Stimulated activated CD8-positive, alpha-beta memory T cell treated with anti-CD3 and anti-CD28 coated beads, Interleukin-12 subunit alpha, Interleukin-12 subunit beta, amount 100 ng/mL, for 1 hour (primary cell): ENCODE measurements at places on chromosomes 13 and 19.

DNA sequence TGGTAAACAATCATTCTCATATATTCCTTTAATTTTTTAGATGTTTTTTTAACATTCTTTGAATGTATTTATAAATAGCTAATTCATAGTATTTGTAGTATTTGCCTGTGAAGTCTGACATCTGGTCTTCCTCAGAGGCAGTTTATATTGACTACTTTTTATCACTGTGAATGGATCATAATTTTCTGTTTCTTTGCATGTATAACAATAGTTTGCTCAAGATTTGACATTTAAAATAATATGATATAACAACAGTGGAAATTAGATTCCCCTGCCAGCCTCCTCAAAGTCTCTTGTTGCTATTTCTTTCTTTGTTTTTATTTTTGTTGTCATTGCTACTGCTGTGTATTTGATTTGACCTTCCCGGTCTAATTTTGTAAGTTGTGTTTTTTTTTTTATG lies 297.0 kb upstream of the PCDH20 start:
- no peak for DNase-seq

- DNase-seq, result no peak
Measured at GRCh38 chr13:59178344-59178743, 985.4 kb downstream of the DIAPH3 start.

- DNase-seq, result no peak
Measured at GRCh38 chr13:27858046-27858445, 61.8 kb upstream of the PDX1 start.

DNA sequence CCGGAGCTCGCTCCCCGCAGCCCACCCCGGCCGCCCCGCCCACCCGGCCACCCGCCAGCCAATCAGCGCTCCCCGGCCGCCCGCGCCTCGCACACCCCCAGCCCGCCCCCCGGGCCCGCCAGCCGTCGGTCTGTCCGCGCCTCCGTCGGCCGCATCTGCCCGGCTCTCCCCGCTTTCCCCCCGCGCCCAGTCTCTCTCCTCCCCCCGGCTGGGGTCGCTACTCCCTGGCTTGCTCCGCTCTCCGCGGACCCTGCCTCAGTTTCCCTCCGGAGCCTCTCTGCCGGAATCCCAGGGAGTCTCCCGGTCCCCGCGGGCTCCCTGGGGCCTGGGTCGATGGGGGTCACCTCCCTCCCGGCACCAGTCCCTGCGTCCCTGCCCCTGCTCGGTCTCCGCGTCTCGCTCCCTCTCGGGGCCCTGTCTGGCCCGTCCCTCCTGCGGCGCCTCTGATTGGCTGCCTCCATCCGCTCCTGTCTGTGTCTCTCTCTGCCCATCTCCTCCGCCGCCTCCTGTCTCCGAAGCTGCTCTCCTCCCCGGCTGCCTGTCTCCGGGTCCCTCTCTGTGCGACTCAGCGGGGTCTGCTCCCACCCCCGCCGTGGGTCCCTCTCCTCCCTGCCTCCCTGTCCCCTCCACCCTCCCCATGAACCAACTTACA lies 484 bp downstream of the IL11 start:
- DNase-seq, result no peak

DNA sequence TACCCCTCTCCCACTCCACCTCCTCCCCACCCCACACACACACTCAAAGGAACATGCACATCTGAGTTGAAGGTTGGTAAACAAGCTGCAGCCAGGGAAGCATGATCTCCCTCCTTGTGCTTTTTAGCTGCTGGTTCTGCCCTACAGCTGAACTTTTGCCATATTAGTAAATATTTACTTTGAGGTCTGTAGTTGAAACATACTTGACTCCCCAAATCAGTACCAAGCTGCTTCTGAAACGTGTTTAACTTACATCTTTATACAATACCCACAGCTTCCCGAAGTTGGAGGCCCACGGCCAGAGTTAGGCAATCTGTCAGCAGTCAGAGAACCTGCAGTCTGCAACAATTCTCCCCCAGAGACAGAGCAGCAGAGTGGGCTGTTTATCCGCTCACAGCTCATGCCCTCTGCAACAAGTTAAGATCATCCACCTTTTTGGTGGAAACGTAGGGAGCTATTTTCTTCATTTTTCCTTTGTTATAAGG lies 1.5 kb upstream of the PCDH20 start:
- DNase-seq, result no peak
